Activated CD4-positive, alpha-beta T cell treated with anti-CD3 and anti-CD28 coated beads for 48 hours (primary cell): ENCODE measurements at places on chromosomes 6 and 20.

- DNase-seq, result no peak
These were observed 153.9 kb downstream of the MMS22L start for GRCh38 chr6:97129106-97129505.

DNA sequence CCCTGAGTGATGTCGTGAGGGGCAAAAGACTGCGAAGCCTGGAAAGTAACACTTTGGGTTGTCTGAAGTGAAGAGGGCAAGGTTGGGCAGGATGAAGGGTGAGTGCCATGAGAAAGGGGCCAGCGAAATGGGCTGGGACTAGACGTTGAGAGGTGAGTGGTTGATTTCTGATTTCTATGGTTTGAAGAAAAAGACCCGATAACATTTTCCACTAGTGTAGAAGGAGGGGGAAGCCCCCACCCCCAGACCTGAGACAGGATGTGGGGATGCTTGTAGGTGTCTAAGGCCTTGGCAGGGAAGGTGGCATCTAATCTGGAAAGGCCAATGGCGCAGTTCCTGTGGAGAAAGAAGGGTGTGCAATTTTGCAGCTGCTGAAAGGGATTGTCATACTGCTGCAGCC, 25.3 kb upstream of the KIF3B start:
- DNase-seq, result peak; percentile 93

- DNase-seq, result no peak
These were observed 25.0 kb downstream of the ULBP1 start for GRCh38 chr6:149988550-149989346.

- DNase-seq, result no peak
These were observed 67.3 kb downstream of the RNF144B start for GRCh38 chr6:18454446-18454845.

- no peak for DNase-seq
These were observed 89.5 kb upstream of the CCDC167 start for GRCh38 chr6:37589198-37589597.

DNA sequence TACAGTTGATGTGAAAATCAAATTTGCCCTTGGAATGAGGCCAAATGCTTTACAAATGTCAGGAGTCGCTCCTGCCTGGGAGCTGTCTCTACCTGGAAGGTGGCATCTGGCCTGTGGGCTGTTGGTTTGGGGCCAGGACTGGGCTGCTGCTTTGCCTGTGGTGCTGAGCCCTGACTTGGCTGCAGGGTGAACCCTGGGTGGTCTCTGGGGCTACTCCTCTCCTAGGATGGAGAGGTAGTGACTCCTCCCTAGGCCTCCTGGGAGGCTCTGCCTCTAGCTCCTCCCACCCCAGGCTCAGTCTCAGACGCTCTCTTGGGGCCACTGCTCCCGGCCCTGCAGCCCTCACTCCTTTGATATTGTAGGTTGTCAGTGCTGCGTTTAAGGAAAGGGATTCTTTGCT, 47.5 kb downstream of the EFCAB8 start:
- DNase-seq, result no peak

DNA sequence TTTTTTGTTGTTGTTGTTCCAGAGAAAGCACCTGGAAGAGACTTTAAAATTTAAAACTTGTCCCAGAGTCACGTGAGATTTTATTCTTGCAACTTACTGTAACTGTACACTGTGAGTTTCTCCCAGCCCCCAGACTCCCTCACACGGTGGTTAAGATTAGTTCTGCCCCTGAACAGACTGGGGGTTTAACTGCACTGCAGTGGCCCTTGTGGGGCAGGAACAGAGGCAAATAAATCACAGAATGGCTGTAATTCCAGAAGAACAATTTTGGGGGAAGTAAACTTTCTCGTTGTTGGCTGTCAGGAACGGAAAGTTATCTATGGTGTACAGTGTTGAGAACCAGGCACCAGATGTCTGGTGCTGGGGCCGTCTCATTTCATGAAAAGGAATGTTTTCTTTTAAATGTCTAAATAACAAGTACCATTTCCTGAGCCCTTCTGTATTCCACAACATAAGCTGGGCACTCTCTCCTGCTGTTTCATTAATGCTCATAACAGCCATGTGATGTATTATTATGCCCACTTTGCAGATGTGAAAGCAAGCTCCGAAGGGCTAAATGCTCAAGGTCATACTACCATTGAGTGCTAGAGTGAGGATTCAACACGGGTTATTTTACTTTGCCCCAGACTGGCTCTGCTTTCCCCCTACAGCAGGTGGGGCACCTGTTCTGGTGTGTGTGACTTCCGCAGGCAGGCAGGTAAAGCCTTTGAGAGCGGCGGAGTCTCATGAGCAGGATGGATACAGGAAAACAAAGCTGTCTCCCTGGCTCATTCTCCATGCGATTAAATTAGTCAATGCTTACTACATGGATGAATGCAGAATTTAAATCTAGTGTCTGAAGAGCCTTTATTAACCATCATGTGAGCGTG, 30.5 kb downstream of the CNKSR3 start:
- DNase-seq, result no peak

DNA sequence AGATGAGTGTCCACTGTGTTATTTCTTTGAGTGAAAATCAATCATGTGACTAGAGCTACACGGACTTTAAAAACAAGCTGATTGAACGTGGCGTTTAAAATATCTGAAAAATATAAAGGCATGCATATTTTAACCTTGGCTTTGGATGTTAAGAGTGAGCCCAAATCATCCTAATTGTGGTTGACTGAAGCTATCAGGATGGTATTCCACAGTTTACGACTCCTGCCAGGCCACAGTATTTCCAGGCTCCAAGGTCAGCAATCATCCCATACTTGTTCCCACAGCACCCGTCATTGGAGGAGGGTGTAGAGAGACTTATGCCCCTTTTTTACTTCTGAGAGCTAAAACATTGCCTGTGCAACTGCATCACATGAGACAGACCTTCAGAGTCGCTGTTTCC, 43.2 kb upstream of the TMX4 start:
- DNase-seq, result no peak

DNA sequence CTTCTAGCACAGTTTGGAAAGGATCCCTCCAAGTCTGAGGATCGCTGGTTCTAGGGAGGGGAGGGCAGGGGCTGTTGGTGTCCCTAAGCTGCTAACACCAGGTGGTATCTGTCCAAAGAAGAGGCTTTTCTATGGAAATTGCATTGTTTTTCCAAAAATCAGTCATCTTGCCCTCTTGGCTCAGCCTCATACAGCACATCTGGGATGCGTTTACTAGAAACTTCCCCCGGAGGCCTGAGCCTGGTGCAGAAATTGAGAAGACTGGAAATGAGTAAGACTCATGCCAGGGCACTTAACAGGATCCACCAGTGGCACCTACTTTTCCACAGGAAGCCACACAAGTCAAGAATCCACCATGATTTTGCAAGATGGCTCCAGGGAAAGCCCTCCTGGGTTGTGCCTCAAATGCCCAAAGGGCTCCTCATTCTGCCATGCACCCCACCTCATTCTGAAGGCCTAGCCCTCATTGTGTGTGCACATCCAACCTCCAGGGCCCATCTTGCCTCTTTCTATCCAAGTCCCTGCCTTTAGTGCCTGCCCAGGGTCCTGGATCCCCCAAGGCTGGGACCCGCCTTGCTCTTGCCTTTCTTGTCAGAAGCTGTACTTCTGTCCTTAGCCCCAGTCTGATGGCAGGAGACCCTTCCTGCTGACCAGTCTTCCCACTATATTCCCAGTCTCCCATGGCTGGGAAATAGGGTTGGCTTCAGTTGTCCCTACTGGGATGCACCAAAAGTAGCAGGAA, 97.6 kb downstream of the MRPL14 start:
- DNase-seq, result no peak

GRCh38 chr20:32189123-32189410, 18.5 kb downstream of the PLAGL2 start:
- DNase-seq, result no peak

DNA sequence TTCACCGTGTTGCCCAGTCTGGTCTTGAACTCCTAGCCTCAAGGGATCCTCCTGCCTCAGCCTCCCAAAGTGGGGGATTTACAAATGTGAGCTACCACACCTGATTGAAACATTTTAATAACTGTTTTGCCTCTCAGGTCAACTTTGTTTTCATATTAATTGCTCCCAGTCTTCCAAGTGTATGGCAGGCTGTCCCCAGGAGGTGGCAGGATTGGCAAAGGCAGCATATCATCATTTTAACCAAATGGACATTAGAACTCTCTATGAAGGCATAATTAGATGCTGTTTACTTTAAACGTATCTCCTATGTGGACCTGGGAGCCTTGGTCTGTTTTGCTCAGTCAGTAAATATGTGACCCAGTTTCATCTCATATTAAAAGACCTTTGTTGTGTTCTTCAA, 59.2 kb upstream of the CSE1L start:
- DNase-seq, result no peak

GRCh38 chr6:44649365-44650025, 262.0 kb downstream of the CDC5L start:
- DNase-seq, result no peak

DNA sequence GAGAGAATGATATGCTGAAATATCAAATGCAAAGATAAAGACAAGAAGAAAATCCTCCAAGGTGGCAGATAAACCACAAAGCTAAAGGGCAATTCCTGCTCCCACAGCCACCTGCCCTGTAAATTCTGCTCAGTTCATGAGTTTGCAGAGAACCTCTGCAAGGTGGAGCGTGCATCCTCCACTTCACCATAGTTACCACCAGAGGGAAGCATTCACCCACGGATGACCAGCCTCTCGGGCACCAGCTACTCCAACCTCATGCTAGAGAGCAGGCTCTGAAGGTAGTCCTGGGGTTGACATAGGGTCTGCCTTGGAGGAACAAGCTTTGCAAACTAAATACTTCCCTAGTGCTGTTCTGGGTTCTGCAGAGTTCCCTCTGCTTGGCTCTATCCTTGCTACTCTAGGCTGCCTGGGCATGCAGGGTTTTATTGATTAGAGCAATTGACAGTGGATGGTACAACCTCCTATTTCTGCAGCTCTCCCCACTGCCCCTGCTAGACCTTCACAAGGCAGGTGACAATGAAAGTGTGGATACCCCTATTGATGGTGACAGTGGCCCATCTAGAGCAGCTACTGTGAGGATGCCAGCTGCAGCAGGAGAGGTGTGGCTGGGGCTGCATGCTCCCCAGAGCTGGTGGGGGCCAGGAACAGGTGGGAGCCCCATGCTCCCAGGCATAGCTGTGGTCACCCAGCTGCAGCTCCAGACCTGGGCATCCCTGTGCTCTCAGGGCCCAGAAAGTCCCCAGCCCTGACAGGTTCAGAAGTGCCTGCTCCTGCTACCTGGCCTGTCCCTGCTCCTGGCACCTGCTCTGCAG, 51.1 kb downstream of the GGTLC1 start:
- DNase-seq, result peak; percentile 70

GRCh38 chr20:54084727-54085388, 14.5 kb upstream of the BCAS1 start:
- DNase-seq, result no peak

DNA sequence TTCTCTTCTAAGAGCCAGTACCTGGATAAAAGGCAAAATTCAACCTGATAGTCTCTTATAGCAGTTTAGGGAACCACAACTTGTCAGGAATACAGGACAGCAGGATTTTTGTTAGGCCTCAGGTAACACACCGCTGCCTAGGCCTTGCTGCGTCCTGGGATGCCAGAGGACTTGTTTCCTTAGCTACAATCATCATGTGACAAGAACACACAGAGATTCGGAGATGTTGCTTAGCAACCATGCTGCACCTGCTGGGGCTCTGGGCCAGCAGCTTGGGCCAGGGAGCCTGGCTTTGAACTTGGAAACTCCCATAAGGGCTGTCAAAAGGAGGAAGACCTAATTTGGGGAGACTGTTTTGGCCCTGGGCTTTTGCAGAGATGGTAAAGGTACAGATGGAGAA, 36.1 kb upstream of the CHD6 start:
- DNase-seq, result no peak

- DNase-seq, result no peak
These were observed 145.8 kb upstream of the CCN2 start for GRCh38 chr6:132096996-132097395.

GRCh38 chr20:3115190-3116107, 30.9 kb upstream of the AVP start:
- DNase-seq, result peak; percentile 27

- DNase-seq, result no peak
These were observed 2.5 kb downstream of the PRL start for GRCh38 chr6:22294301-22294700.

- peak; percentile 15 for DNase-seq
These were observed 198.5 kb downstream of the HIVEP2 start for GRCh38 chr6:142746524-142746923.

DNA sequence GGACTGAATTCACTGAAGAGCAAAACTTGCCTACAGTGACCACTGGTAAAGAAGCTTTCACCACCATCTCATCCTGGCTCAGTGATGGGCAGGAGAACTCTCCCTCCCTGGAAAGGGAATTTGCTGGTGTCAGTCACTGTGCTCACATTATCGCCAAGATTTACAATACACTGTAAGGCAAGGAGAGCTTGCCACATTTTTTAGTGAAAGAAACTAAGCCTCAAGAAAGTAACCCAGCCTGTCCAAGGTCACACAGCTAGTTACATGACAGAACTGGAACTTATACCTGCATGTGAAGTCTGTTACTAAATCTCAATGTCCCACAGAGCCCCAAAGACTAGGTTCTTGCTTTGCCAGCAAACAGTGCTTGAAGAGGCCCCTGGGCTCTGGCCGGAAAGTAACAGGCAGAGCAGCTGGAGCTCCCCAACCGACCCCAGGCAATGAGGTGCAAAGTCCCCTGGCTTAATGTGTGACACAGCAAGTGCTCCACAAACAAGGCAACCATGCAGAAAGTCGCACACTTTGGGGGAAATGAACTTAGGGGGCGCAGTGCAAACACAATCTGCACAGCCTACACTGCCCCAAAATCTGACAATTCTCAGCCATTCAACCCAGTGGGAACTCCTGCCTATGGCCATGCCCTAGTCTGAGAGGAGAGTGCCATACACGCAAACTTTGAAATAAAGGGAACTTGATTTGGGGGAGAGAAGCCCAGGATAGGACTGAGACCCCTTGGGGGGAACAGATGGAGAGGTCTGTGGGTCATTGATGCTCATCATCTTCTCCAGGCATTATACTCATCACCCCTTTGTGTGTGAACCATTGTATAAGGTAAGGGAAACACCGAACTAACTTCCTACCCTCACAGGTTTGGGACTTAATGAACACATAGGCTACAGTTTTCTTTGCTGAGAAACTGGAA, 1.9 kb downstream of the BCL2L1 start:
- DNase-seq, result peak; percentile 23

DNA sequence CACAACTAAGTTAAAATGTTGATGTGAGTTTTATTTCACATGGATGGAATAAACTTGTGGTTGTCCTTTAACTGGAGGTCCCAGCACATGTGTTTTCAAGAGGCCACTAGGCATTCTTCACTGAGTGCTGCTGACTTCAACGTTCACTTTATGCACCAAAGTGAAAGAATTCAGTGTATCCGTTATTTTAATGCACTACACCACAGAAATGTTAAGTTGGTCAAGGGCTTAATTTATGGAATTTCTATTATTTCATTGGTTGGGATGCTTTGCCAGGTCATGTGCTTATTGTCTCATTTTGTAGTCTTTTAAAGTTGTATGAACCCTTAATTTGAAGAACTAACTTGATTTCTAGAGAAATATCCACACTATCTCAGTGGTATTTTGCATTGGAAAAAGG, 106.4 kb downstream of the PPP1R14C start:
- DNase-seq, result no peak
